ENCODE measurements at places on chromosomes 2 and 18.

DNA sequence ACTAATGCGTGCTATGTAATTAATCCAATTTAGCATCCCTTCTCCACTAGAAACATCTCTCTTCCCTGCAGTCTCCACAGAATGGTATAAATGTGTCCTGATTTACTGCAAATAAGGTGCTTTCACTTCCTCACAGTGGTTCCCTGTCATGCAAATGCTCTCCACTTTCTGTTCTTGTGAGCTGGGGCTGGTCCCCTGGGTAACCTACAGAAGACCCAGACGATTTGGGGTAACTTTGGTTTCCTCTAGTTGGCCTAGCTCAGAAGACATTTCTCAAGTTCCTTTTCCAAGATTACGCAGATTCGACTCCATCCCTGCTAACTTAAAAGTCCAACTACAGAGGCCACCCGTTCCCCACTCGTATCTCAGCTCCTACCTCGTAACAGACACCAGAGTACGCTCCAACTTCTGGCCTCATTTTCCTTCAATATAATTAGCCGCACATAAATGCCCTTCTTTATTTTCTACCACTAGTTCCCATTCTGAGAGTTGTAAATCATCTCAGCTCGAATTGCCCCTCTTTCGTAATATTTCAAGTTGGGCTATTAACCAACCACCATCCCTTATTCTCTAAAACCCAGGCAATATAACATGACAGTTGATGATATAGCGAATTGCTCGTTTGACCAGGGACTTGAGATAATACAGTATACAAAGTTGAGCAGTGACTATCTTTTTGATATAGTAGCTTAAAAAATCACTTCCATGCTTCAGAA lies 28.8 kb upstream of the NEDD4L start:
- peak; percentile 39 for DNase-seq

- DNase-seq = no peak
These were observed 68.6 kb downstream of the EXOC6B start for GRCh38 chr2:72757177-72757775.

DNA sequence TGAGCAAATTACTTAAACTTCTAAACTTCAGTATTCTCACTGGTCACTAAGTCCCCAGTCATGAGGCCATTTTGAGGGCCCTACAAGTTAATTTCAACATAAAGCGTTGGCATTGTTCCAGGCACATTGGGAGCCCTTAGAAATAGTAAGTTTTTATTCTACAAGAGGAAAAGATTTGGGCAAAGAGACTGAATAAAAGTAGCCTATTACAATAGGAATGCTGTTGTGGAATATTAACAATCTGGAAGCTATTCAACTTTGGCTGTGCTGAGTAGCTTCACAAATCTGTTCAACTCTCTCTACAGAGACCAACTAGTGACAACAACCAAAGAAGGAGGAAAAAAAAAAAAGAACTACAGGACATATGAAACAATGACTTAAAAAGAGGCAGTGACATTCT lies 1287.5 kb upstream of the NXPH2 start:
- no peak for DNase-seq

- no peak for DNase-seq
These were observed 827.5 kb upstream of the CHAC2 start for GRCh38 chr2:52940101-52940500.

DNA sequence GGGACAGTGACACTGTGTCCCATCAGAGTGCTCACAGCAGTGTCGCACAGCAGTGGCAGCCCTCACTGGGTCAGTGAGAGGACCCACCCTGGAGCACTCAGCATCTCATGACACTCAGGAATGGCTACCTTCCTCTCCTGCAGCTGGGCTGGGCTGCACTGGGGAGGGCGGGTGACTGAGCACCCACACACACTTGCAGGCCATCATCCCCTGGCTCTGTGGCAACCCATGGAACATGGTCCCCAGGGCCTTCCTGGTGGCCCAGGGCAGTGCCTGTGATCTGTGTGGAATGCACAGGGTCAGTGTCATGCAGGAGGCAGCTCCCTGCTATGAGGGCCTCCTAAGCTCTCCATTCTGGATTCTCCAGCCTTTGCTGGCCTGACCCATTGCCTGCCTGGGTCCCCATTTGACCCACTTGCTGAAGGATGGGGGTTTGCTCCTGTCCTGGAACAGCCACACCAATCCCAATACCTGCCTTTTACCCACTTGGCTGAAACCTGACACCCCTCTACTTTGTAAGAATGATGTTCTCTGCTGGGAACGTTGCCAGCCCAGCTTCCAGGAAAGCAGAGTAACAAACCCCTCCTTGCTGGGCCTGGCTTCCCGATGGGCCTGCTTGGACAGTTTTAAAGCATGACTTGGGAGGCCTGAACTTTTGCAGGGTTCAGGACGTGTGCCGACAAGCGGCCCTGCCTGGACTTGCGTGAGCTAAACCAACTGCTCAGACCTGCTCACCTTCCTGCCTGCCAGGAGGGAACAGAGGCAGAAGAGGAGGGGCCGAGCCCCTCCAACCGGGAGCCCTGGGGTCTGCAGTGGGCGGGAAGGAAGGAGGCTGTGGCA lies 13.7 kb downstream of the HS6ST1 start:
- no peak for DNase-seq

- peak; percentile 51 for DNase-seq
These were observed 50.2 kb downstream of the EMILIN2 start for GRCh38 chr18:2896990-2897389.

GRCh38 chr2:177260379-177260778 lies 4.1 kb downstream of the NFE2L2 start:
- DNase-seq = no peak

DNA sequence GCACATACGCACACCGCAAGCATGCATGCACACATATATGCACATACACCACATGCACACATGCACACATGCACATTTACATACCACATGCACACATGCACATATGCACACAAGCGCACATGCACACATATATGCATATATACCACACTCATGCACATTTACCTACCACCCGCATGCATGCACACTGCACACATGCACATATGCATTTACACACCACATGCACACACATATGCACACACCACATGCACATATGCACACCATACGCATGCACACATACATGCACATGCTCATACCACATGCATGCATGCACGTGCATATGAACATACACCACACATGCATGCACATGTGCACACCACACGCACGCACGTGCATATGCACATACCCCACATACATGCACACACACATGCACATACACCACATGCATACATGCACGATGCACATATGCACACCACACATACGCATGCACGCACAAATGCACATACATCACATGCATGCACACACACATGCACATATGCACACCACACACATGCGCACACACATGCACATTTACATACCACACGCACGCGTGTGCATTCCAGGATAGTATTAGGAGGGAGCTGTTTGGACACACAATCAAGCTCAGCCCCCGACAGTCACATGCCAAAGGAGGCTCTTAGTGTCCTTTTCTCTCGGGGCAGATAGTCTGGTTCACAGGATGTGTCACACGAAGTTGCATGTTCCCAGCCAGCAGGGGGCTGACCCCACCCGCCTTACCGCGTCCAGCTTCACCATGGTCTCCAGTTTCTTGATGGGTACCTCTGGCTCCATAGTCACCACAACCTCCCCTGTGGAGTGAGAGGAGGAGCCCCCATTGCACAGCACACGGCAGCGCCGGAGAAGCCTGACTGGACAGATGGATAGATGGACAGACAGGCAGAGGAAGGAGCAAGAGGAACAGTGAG lies 5.9 kb downstream of the OTOF start:
- DNase-seq = no peak

DNA sequence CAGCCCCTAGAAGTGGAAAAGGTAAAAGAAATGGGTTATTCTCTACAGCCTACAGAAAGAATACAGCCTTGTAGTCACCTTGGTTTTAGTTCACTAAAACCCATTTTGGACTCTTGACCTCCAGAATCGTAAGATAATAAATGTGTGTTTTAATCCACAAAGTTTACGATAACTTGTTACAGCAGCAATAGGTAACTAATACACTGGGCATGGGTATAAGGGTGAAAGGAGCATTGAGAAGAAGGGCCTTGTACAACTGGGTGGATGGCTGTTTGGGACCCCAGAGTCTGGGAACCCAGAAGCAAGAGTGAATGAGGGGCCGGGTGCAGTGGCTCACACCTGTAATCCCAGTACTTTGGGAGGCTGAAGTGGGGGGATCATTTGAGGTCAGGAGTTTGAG lies 2.2 kb upstream of the MFSD6 start:
- DNase-seq = no peak

GRCh38 chr2:36068086-36068485 lies 287.5 kb upstream of the CRIM1 start:
- no peak for DNase-seq

GRCh38 chr2:216519154-216519762 lies 20.6 kb downstream of the RPL37A start:
- peak; percentile 84 for DNase-seq

DNA sequence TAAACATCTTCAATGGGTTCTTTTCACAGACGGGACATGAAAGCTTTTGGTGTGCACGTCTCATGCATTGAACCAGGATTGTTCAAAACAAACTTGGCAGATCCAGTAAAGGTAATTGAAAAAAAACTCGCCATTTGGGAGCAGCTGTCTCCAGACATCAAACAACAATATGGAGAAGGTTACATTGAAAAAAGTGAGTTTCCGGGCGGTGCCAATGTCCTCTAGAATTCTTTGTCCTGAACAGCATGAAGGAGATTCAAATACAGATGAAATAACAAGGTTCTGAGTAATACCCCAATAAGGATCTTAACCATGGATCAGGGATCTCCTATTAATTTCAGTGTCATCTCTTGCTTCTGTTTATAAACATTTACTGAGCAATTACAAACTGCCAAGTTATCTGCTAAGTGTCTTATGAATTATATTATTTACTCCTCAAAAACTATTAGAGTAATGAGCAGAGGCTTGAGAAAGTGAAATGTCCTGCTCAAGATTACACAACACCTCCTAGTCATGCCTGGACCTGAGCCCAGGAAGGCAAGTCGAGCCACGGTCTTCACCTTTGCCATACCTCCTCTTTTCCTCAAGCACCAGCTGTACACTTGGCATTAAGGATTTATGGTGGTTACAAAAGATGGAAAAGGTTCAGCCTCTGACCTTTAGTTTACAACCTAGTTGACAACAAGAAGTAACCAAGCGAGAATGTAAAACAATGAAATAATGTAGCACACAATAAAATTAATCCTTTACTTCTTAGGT lies 22.6 kb downstream of the DHRS9 start:
- no peak for DNase-seq

GRCh38 chr2:95372845-95373244 lies 29.7 kb upstream of the FAHD2A start:
- DNase-seq = no peak

DNA sequence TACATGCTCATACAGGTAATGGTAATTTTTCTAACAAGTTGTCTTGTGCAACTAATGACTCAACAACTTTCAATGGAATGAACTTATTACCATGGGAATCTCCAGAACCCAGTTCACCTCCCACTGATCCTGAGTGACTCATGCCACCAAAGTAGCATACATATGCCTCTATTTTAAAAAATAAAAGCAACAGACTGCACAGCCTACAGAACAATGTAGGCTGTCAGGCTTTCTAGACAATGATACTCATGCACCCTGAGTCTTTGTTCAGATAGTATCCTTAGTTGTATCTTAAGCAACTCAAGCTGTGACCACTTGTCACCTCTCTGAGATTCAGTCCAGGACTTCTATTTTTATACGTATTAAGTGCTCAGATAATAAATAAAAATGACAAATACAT lies 531.0 kb upstream of the SETBP1 start:
- DNase-seq = peak; percentile 53

GRCh38 chr2:222613715-222614331 lies 42.1 kb downstream of the FARSB start:
- peak; percentile 56 for DNase-seq

DNA sequence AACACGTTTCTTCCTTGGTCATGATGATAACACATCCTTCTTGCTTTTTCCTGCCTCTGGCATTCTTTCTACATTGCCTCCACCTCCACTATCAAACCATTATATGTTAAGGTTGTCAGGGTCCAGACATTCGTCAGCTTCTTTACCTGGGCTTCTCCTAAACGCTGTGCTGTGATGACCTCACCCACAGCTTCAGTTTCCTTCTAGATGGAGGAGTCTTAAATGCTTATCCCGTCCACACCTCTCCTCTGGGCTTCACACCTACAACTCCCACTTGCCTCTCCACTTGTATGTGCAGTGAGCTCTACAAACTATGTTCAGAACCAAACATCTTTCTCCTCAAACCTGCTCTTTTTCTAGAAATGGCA lies 666 bp upstream of the STAT1 start:
- no peak for DNase-seq

DNA sequence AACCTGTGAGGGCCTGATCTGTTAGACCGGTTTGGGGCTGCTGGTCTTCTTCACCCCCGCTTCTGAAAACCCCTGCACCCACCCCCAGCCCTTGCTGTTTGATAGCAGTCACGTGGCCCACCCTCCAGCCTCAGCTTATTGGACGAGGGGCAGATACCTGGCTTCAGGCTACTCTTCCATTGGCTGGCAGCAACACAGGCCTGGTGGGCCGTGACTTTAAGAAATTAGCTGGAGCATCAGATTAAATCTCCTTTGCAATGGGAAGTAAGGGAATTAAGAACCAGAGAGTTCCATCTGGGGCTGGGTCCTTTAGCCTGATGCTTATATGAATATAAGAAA lies 107.3 kb downstream of the KLHL29 start:
- no peak for DNase-seq
